ENCODE measurements at places on chromosomes 12 and 14.

GRCh38 chr12:77943466-77943865 lies 112.8 kb downstream of the NAV3 start:
- DNase-seq = no peak

GRCh38 chr12:122306407-122306806 lies 40.1 kb upstream of the VPS33A start:
- peak; percentile 44 for DNase-seq

GRCh38 chr12:104439137-104439536 lies 17.6 kb upstream of the CHST11 start:
- DNase-seq = no peak

- no peak for DNase-seq
Observed at GRCh38 chr12:106632797-106633450, 50.1 kb downstream of the RFX4 start.

DNA sequence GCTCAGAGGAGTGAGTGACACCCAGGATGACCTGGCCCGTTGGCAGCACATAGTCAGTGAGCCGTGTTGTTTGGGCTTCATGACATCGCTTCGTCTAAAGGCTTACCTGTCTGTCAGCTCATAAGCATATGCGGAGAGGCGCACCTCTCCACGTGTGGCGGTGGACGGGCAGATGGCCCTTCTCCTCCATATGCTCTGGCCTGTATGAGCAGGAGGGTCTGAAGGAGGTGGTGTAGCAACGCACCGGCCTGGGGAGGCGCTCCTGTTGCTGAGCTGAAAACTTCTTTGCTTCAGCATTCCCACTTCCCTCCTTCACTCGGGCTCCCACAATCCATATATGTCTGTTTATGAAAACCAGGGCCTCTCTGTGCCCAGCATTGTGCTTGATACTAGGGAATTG lies 186.1 kb downstream of the TSPAN9 start:
- no peak for DNase-seq

GRCh38 chr14:69152902-69153151 lies at the start of gene DCAF5:
Gene DCAF5, minus strand, starts transcription at chr14:69153119. Its CDS starts 141 bp downstream, at chr14:69152978.
- peak; percentile 90 for DNase-seq

- no peak for DNase-seq
Observed at GRCh38 chr12:63844391-63845341, at the start of gene SRGAP1. Gene SRGAP1, plus strand, starts transcription at chr12:63844700. Its CDS starts 117 bp downstream, at chr12:63844817.

GRCh38 chr14:103206023-103206481 lies 82.8 kb downstream of the TNFAIP2 start:
- no peak for DNase-seq

GRCh38 chr14:34254031-34254430 lies 208.0 kb downstream of the SPTSSA start:
- DNase-seq = no peak

DNA sequence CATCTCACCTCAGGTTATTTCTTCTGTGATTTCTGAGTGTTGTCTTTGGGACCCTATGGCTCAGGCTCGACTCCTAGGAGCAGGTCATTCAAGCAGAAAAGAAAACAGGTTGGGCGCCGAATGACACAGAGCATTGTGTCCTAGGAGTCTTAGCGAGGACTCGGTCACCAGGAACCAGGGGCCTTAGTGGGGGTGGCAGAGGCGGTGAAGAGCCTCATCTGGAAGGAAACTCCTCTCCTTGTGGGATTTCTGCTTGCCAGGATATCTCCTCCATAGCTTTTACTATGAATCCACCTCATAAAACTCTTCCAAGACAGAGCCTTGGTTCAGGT lies 630 bp downstream of the PLEKHH1 start:
- no peak for DNase-seq

DNA sequence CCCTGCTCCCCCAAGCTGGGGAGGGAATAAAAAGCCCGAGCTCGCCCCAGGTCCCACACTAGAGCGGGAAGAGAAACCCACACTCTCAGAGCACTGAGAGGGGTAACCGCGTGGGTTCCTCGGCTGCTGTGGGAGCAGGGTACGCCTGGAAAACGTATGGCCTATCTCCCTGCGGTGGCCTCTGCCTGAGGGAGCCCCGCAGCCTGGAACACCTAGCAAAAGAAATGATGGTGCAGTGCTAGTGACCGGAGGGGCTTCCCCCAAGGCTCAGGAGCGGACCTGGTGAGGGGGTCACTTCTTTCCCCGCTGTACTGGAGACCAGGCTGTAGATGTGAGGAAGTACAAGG lies 2.5 kb upstream of the OR4N2 start:
- no peak for DNase-seq

DNA sequence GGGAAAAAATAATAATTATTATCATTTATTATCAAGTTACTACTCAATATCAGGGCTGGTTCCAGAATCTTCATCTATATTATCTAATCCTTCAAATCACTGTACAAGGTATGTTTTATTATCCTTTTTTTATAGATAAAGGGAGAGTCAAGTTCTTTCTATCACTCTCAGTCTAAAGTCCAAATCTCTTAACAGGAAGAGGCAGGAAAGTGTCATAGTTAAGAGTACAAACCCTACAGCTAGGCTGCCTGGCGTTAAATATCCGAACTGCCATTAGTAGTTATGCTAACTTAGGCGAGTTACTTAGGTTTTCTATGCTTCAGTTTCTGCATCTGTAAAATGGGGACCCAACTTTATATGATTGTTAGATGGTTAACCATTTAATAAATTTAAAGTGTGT lies 99.4 kb upstream of the CCDC91 start:
- no peak for DNase-seq

GRCh38 chr12:3294481-3294911 lies 196.5 kb upstream of the PRMT8 start:
- DNase-seq = no peak

GRCh38 chr12:76428117-76428516 lies 79.9 kb upstream of the BBS10 start:
- DNase-seq = no peak

- DNase-seq = no peak
Observed at GRCh38 chr14:92105893-92106142, 564 bp downstream of the ATXN3 start.

DNA sequence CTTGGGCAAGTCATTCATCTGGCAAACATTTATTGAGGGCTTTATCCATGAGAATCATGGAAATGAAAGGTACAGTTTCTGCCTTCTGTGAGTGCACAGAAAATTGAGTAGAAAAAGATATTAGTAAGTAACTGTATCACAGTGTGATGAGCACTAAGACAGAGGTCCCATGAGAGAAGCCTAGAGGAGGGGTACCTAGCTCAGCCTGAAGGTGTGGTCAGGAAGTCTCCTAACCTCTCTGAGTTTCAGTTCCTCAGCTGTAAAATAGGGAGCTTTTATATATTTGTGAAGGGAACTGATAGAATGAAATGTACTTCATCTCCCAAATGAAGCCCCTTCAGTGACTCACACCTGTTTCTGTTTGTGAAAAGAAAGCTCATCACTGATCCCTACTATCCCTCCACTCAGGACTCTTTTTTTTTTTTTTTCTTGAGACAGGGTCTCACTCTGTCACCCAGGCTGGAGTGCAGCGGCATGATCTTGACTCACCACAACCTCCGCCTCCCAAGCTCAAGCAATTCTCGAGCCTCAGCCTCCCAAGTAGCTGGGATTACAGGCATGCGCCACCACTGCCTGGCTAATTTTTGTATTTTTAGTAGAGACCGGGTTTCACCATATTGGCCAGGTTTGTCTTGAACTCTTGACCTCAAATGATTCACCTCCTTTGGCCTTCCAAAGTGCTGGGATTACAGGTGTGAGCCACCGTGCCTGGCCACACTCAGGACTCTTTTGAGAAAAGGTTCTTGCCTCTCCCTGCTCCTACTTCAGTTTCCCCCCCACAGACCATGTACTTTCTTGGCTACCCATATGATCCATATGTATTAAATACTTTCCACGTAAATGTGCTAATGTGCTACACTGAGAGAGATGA lies 93.7 kb upstream of the FUT8 start:
- no peak for DNase-seq

GRCh38 chr12:27524839-27525753 lies 1.1 kb downstream of the PPFIBP1 start:
- peak; percentile 25 for DNase-seq

DNA sequence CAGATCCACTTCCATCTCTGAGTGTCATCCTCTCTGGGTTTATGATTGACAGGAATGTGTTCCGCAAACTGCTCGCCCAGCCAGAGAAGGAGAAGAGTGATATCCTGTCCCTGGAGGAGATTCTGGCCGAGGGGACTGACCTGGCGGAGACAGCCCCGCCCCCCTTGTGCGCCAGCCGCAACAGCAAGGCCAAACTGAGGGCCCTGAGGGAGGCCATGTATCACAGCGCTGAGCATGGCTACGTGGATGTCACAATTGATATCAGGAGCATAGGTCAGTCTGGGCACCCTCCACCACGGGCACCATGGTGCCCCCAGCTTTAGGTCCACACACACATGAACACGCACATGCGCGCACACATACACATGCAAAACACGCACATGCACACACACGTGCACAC lies 67.5 kb upstream of the PWP1 start:
- DNase-seq = no peak

GRCh38 chr12:73950507-73950906 lies 587.1 kb upstream of the ATXN7L3B start:
- DNase-seq = no peak

DNA sequence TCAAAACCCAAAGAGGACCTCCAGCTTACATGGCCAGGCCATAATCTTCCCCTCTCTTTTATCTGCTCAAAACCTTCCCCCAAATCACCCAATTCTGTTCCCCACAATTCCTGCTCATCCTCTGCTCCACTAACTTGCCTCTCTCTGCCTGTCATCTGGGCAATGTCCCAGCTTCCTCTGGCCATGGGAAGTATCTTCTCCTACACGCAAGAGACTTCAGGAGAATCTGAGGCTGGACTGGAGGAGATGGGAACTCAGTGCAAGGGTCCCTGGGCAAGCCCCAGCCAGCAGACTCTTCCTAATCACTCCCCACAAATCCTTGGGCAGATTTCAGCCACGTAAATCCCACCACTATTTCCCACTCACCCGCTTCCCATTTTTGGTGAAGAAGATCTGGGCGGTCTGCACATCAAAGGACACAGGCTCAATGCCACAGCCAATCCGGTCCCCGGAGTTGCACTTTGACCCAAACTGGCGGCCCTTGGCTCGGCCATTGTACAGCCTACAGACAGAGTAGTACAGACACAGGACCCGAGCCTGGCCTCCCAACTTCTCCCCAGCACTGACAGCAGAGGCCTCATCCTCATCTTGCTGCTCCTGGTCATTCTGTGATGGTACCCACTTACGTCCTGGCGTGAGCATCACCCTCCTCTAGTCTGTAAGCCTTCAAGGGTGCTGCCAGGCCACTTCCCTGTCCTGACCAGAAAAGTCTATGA lies 4.7 kb downstream of the SPRYD3 start:
- no peak for DNase-seq

DNA sequence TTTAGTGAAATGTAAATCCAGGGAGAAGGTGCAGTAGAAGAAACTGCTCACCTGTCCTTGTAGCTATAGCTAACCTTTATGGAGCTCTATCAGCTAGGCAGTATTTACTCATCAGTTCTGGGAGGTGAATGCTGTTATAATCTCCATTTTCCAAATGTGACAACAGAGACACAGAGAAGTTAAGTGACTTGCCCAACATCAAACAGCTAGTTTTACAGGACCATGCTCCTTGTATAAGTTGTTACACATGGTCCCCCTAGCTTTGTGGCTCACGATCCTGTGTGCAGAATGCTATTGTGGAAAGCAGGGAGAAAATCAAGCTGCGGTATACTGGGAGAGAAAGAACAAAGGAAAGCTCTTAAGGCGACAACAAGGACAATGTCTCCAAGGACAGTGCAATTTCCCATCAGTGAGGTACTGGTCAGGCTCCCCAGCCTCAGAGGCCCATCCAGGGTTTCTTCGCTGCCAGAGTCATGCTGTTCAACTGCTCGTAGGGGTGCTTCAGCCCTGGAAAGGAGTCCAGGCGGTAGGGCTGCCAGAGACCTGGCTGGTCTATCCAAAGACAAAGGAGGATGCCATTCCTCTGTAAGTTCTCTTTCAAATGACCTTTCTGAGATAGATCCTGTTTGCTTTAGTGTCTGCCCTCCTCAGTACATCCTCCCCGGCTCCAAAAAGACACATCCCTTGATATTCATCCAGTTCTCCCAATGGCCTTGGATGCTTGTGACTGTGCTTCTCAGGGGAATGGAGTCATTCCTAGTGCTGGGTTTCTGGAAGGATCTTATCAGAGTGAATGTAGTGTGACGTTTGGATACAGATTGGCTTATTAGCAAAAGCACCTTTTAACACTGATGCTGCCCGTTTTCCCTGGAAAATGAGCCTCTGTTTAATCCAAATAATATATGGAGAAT lies 95.5 kb downstream of the ARF6 start:
- DNase-seq = no peak

DNA sequence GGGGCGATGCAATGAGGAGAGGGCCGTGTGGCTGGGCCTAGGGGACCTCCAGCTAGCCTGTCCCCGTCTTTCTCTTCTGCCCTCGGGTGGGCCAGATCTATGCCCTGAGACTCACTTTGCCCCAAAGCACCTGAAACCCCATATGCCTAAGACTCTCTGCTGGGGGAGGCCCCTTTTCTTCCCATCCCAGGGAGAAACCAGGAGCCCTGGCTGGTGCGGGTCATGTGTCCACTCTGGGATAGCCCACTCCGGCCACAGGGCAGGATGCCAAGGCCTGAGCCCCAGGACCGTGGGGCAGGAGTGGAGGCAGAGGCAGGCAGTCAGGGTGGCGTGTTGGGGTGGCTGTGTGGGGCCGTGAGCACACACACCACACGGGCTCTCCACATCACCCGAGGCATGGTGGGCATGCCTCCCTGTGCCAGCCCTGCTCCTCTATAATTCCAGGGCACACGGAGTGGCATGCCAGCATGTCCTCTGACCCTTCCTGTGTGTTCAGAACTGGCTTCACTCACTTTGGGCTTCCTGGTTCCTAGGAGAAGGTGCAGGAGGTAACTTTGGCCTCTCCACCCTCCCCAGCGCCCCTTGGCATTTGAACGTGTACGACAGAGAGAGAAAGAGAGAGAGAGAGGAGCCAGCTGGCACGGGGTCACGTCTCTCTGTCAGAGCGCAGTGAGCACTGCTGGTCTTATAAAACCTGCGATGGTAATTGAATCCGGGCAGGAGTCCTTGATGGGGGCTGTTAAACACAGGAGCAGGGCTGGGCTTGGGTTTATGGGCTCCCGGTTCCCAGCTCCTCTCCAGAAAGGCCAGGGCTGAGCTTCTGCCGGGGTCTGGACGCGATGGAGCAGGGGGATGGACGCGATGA lies 144.2 kb downstream of the KIF26A start:
- DNase-seq = peak; percentile 6

GRCh38 chr12:42588524-42589464 lies 752 bp downstream of the PRICKLE1 start:
- peak; percentile 73 for DNase-seq

- peak; percentile 59 for DNase-seq
Observed at GRCh38 chr14:20904393-20905029, 13.3 kb downstream of the RNASE3 start.
